ENCODE measurements at places on chromosomes 12 and 14.

GRCh38 chr12:117051380-117051779 lies 47.8 kb downstream of the TESC start:
- DNase-seq = no peak

GRCh38 chr12:128966203-128966810 lies 113.0 kb downstream of the GLT1D1 start:
- no peak for DNase-seq

- DNase-seq = no peak
These were observed 38.7 kb upstream of the DUSP6 start for GRCh38 chr12:89390802-89391673.

- DNase-seq = no peak
These were observed 17.3 kb downstream of the KITLG start for GRCh38 chr12:88562846-88563582.

DNA sequence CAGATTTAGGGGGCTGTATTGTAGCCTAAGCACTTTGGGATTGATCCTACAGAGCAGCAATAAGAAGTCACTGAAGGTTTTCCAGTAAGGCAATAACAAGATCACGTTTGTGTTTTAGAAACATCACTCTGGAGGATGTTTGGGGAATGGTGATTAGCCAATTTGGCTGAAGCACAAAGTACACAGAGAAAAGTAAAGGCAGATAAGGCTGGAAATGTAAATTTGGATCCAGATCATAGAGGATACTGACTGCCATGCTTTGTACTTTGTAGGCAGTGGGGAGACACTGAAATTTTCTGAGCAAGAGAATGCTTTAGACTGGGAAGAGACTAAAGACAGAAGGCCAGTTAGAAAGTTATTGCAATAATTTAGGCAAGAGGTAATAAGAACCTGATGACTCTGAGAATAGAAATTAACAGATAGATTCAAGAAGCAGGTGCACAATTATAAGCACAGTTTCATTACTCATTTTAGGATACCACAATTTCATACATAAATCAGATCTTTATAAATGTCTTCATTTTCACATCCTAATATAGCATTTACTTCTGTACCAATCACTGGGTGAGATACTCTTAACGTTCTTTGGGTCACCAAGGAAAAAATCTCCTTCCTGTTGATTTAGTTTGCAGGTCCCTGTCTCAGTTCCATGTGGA lies 314.5 kb upstream of the GARIN6 start:
- no peak for DNase-seq

DNA sequence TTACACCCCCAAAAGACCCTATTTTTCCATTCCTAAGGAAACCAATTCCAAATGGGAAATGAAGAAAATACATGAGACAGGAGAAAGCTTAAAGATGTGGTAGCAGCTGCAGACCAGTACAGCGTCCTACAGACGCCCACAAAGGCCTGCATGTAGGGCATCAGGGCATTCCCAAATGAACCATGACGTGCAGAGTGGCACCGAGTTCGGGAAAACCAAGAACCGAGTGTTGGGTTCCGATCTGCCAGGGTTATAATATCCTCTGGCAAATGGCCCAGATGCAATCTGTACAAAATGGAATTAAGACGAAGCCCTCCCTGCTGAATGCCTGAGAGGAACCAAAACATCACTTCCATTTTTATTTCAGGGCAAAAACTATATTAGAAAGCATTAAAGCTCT lies 34.4 kb upstream of the SELPLG start:
- no peak for DNase-seq

DNA sequence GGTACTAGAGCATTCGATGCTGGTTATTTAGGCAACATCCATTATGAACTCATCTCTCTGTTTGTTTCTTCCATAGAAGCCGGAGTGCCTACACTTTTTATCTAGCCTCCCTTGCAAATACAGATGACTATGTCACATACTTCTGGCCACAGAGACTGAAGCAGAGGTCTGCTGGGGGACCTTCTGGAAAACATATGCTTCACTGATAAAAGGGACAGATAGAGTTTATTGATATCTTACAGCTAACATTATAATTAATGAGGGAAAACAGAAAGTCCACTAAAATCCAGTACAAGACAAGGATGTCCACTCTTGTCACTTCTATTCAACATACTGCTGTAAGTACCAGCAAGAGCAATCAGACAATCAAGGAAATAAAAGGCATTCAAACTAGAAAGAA lies 104.3 kb upstream of the FAR2 start:
- DNase-seq = no peak

- no peak for DNase-seq
These were observed 2.4 kb upstream of the DGLUCY start for GRCh38 chr14:91111443-91111842.

- no peak for DNase-seq
These were observed 5.2 kb downstream of the IRF2BPL start for GRCh38 chr14:77023001-77023996.

GRCh38 chr14:96804895-96805294 lies 7.7 kb downstream of the VRK1 start:
- no peak for DNase-seq

DNA sequence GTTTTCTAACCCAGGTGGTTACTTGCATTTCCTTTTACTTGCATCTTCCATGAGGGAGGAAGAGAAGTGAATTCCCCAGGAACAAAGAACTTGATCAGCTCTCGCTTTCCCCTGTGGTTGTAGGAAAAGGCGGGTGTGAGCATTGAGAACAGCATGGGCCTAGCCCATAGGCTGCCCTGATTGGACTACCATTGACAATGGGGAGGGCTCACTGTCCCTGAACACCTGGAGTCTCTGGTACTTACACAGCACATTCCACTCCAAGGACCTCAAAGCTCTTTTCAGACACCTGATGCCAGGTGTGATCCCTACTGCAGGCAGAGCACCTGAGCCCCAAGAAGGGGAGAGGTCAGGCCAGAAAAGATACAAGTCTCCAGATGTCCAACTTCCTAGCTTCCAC lies 25.0 kb downstream of the MAX start:
- no peak for DNase-seq

- DNase-seq = no peak
These were observed 161.1 kb upstream of the RASSF8 start for GRCh38 chr12:25797386-25797785.

DNA sequence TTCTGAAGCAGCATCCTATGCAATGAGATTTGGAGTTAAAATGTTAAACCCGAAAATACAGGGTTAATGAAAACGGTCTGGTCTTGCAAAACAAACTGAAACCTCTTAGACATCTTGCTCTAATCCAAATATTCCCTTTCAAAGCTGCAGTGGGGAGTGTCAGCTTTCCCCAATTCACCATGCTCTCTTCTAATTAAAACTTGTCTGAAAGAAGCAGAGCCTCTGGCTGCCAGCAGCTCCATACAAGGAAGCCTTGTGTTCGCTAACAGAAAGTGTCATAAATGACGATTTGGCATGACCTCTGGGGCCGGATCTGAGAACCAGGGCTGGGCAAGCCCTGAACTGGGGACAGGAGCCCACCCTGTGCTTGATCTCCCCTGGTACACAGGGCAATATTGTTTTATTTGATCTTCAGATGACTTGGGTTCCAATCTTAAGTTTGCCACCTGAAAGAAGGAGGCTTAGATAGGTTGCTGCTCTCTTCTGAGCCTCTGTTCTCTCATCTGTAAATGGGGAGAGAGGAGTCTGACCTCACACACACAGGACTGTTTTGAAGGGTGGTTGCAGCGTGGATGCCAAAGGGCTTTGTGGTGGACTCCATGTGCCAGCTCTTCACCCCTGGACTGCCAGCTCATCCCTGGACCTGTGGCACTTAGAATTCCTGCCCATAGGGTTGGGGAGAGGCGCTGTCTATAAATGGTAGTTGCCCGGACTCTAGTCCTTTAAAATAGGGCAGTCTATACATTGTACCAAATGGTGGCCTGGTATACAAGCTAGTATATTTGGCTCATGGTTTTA lies 7.8 kb downstream of the KMT5A start:
- DNase-seq = no peak

- no peak for DNase-seq
These were observed 130.6 kb downstream of the RALGAPA1 start for GRCh38 chr14:35678403-35679028.

DNA sequence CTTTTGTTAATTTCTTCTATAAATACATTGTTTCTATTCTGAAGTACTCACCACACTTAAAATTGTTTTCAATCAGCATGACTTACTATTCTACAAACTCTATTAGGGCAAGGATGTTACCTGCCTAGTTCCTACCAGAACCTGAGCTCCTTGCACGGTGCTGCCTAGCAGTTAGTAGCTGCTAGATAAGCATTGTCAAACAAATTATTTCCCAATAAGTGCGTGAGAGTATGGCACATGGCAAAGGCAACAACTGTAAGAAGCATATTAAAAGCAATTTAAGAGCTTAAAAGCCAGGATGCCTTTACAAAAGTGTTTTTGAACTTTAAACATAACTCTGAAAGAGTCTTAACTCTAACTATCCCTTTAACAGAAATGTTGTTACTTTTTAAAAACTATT lies 8.2 kb upstream of the LYZ start:
- DNase-seq = no peak

DNA sequence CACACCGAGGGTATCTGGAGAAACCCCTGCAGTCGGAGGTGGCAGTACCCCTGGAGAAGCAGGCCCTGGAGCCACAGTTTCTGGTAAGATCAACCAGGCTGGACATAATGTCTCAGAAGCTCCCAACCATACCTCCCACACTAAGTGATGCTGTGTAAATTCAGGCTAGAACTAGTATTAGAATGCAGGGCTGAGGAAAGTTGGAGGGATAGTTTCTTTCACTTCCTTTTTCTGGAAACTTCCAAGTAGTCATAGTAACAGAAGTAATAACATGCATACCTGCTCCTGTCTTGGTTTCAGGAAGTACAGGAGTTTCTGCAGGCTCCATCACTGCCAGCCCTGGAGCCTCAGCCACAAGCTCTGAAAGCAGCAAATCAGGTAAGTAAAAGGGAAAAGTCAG lies 228.1 kb upstream of the CNTN1 start:
- DNase-seq = no peak

- no peak for DNase-seq
These were observed 782.5 kb downstream of the C12orf50 start for GRCh38 chr12:87246726-87247125.

DNA sequence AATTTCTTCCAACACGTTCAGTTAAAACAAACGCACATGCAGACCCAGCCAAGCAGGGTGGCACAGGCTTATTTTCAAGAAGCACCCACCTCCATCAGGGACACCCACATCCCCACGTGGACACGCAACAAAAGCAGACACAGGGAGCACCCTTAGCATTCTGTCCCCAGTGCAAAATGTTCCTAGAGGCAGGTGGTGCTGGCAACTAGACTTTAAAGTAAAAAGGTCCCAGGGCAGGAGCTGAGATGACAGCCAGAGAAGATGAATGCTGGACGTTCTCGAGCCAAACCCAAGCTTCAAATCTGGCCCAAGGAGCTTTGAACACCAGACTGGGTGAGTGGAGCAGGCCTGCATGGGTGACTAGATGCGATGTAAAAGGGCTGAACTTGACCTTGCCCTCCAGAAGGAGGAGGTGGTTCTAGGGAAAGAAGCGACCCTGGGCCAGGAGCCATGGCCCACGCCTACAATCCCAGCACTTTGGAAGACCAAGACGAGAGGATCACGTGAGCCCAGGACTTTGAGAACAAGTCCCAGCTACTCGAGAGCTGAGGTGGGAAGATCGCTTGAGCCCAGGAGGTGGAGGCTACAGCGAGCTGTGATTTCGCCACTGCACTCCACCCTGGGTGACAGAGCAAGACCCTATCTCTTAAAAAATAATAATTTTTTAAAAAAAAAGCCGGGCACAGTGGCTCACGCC lies 47.3 kb downstream of the KDM2B start:
- DNase-seq = no peak

DNA sequence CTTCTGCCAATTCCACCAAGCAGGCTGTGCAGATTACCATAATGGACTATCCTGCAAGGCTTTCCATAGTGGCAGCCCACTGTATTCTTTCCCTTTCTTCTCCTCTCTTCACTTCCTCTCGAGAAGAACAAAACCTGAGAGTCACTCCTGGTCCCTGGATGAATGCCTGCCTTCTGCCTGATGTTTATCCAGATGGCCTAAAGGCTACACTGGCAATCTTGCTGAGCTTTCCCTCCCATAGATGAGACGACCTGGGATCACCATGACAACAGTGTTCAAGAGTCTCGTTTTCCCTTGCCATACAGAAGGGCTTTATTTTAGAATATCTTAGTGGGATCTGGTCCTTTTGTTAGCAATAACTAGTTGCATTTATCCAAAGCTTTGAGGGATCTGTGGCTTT lies 142.3 kb downstream of the RTN1 start:
- DNase-seq = no peak

GRCh38 chr14:46058964-46059563 lies 592.5 kb downstream of the RPL10L start:
- DNase-seq = no peak

GRCh38 chr12:47650469-47650868 lies 55.4 kb downstream of the RPAP3 start:
- DNase-seq = no peak

DNA sequence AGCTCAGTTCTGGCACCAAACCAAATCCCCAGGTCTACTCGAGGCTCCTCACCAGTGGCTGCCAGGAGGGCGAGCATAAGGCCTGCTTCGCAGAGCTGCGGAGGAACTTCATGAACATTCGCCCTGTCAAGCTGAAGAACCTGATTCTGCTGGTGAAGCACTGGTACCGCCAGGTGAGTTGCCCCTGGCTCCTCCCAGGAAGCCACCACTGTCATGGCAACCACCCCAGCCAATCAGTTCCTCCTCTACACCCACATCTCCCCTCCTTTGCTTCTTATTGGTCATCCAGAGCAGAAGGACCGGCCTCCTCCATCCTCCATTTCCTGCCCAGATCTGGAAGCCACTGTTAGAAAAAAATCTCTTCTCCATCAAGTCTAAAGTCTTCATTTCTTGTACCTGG lies 17.2 kb upstream of the OAS2 start:
- no peak for DNase-seq

DNA sequence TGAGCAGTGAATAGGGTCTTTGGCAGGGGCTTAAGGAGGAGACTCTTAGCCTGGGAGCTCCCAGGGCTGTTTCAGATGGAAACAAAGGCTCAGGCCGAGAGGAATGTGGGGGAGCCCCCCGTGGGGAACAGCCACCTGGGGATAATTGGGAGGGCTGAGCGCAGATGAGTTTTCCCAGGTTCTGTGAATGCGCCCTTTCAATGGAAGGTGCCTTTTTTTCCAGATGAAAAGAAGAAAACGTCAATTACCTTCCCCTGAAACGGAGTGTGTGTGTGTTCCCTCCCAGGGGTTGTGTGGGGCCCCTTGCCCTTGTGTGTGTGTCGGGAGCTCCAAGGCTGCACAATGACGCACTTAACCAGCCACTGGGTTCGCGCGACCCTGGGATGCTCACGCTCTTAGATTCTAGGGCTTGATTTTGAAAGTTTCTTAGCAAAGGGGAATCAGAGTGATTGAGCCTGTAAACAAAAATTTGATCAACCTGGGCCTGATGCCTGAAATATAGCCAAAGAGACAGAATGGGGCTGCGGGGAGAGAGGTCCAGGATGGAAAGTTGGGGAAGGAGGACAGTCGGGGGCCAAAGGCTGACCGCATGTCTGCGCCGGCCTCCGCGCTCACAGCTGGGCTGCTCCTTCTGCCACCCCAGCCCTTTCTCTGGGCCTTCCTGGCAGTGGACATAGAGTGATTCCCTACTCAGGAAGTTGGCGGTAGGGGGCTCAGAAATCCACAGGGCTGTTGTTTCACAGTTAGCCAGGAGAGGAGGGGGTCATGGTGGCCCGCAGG lies 14.6 kb downstream of the MEG3 start:
- DNase-seq = no peak

All from coronary artery (tissue), 2 donors.